Keratinocyte (primary cell): ENCODE measurements at places on chromosomes 6 and 20. TPM values are rescaled to one million over a fixed set of nuclear protein-coding genes. Genes with fewer than 3 reads are reported as not detected.

The MATN4 gene
- polyA plus RNA-seq: 0.08 TPM in 1 of 3 replicates, not detected in the others

The SAMD5 gene
- polyA plus RNA-seq: 0.56 to 1.2 TPM (median 0.79 TPM) in 3 replicates

The ACTL10 gene
- polyA plus RNA-seq: 0.28 to 0.50 TPM (median 0.48 TPM) in 3 replicates

The BTN1A1 gene
- not detected in 3 replicates for polyA plus RNA-seq

The LINC00237 gene
- polyA plus RNA-seq: not detected in 3 replicates

The FAM83B gene
- polyA plus RNA-seq: 19.3 to 30.3 TPM (median 26.5 TPM) in 3 replicates

The SEL1L2 gene
- not detected in 3 replicates for polyA plus RNA-seq

The HTR1E gene
- not detected in 3 replicates for polyA plus RNA-seq

The RING1 gene
- 20.3 to 28.3 TPM (median 23.0 TPM) in 3 replicates for polyA plus RNA-seq

DNA sequence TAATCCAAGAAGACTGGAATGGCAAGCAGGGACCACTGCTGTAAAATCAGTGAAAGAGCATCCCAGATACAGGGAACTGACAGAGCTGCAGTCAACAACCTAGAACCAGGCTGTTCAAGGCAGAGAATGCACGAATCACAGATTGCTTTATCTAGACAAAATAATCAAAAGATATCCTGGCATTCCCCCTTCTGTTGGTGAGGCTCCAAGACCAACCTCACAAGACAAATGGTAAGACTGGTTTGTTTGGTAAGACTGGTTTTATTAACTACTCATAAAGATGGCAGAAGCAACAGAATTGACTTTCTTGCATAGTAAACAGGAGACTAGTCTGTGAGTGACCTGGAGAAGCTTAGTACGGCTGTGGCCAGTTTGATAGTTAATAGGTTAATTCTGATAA is 88.8 kb upstream of the AHI1 start:
- DNase-seq: no peak
- no peak overlapping the region for H3K27ac ChIP-seq
- H3K36me3 ChIP-seq: no peaks in the 10 kb centered on the region
- no peak overlapping the region for H3K4me3 ChIP-seq

DNA sequence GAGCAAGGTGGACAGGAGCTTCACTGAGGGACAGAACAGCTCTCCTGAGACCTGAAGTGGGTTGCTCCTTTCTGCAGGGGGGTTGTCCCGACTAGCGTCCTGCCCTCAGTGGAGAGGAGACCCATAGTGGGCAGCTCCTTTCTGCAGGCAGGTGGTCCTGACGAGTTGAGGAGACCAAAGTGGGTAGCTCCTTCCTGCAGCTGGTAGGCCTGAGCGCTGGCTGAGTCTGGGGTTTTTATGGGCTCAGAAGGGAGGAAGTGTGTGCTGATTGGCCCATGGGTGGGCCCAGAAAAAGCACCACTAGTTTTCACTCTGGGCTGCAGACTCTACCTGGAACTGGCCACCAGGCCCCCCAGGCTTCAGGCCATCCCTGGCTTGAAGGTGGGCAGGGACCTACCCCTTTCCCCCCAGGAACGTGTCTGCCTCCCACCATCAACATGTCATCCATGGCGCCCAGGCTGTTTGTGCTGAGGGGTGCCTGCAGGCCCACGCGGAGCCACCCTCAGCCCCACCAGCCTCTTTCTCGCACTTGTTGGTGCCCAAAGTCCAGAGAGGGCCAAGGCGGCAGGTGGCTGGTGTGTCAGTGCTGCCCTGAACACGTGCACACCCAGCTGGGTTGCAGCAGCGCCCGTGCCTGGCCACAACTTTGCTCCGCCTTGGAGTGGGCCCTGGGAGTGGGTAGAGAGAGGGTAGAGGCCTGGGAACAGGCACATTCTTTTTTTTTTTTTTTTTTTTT is 1.6 kb upstream of the DEK start:
- peaks cover 34% of the 10 kb centered on the region for H3K4me1 ChIP-seq
- H3K27ac ChIP-seq: no peak overlapping the region
- no peaks in the 10 kb centered on the region for H3K36me3 ChIP-seq
- H3K4me3 ChIP-seq: no peak overlapping the region
- no peaks in the 10 kb centered on the region for H3K27me3 ChIP-seq

DNA sequence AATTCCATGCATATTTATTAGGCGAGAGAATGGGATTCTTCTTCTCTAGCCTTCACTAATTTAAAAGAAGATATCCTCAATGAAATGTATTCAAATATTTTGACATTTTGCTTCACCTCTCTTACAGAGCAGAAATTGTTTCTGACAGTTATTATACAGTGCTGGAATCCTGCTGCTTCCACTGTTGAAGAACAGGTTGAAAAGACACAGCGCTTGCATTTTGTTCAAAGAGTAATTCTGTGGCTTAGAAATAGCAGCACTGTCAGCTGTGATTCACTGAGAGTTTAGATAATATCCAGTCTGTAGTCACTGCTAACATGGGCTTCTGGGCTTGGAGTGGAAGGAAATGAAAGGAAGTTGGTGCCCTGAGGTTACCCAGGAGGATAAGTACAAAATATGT is 117.1 kb upstream of the FBXL4 start:
- H3K36me3 ChIP-seq: no peaks in the 10 kb centered on the region
- no peak overlapping the region for H3K4me3 ChIP-seq
- no peak overlapping the region for H3K27ac ChIP-seq
- DNase-seq: no peak
- H3K4me1 ChIP-seq: no peaks in the 10 kb centered on the region

- no peak overlapping the region for H3K27ac ChIP-seq
- peaks cover 15% of the 10 kb centered on the region for H3K4me1 ChIP-seq
- H3K4me3 ChIP-seq: no peak overlapping the region
- no peak for DNase-seq
- no peaks in the 10 kb centered on the region for H3K27me3 ChIP-seq
- H3K36me3 ChIP-seq: no peaks in the 10 kb centered on the region
Observed at GRCh38 chr6:106591111-106591825, 38.0 kb downstream of the RTN4IP1 start.

- H3K4me3 ChIP-seq: no peak overlapping the region
- peak overlapping the region; percentile 67 for H3K27ac ChIP-seq
- H3K36me3 ChIP-seq: peaks cover 7% of the 10 kb centered on the region
- no peaks in the 10 kb centered on the region for H3K27me3 ChIP-seq
Observed at GRCh38 chr6:8085053-8085511, 17.3 kb downstream of the EEF1E1 start.

- H3K4me3 ChIP-seq: no peak overlapping the region
- no peaks in the 10 kb centered on the region for H3K27me3 ChIP-seq
- H3K36me3 ChIP-seq: no peaks in the 10 kb centered on the region
- H3K4me1 ChIP-seq: no peaks in the 10 kb centered on the region
Observed at GRCh38 chr6:150639823-150640331, 40.2 kb downstream of the PLEKHG1 start.

DNA sequence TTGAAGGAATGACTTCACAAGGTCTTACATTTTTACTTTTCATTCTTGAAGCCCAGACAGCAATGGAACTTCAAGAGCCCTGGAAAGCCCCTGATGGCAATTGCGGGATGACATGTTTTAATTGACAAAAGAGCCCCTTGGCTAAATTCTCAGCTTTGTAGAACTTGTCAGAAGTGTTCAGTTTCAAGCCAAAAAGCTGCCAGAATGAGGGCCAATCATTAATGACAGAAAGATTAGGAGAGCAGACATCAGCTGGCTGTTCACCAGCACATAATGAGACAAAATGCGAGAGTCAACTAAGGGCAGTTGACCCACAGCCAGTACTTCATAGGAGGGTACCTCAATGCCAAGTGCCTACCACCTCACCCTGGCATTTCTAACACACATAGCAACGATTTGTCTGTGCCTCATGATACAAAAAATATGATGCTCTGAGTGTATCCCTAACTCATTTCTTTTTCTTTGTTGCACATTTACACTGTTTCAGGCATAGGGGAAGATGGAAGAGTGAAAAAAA is 243.1 kb downstream of the MYLK4 start:
- no peaks in the 10 kb centered on the region for H3K27me3 ChIP-seq
- peaks cover 36% of the 10 kb centered on the region for H3K4me1 ChIP-seq
- H3K36me3 ChIP-seq: no peaks in the 10 kb centered on the region
- no peak overlapping the region for H3K4me3 ChIP-seq

- no peak overlapping the region for H3K4me3 ChIP-seq
- no peaks in the 10 kb centered on the region for H3K27me3 ChIP-seq
- H3K27ac ChIP-seq: no peak overlapping the region
- DNase-seq: no peak
Observed at GRCh38 chr20:25301357-25301920, 53.6 kb downstream of the PYGB start.

GRCh38 chr20:62120990-62121775 is 1.1 kb upstream of the LSM14B start:
- H3K4me3 ChIP-seq: peak overlapping the region; percentile 77
- DNase-seq: no peak
- peaks cover 25% of the 10 kb centered on the region for H3K27me3 ChIP-seq

DNA sequence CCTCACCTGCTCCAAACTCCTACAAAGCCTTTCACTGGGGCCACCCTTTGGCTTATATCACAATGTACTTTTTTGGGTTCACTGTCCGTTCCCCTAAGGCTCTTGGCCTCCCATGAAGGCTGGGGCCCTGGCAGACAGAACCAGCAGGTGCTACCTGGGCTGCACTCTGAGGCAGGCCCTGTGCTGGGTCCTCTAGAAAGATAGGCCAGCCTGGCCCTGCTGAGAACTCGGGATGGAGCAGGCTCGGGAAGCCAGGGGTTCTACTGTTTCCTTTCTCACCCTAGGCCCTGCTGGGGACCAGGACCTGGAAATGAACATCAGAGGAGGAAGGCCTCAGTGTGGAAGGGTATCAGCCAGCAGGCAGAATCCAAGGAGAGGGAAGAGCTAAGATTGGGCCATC is 79.5 kb downstream of the MRPL14 start:
- DNase-seq: no peak
- peaks cover 40% of the 10 kb centered on the region for H3K4me1 ChIP-seq
- H3K36me3 ChIP-seq: no peaks in the 10 kb centered on the region

GRCh38 chr6:47376930-47377329 is 67.2 kb upstream of the TNFRSF21 start:
- H3K4me1 ChIP-seq: no peaks in the 10 kb centered on the region
- no peaks in the 10 kb centered on the region for H3K27me3 ChIP-seq
- H3K36me3 ChIP-seq: no peaks in the 10 kb centered on the region
- H3K27ac ChIP-seq: no peak overlapping the region
- no peak for DNase-seq
- no peak overlapping the region for H3K4me3 ChIP-seq

GRCh38 chr20:40686893-40687292 is 2.1 kb downstream of the MAFB start:
- peaks cover 25% of the 10 kb centered on the region for H3K27me3 ChIP-seq
- H3K4me3 ChIP-seq: peak overlapping the region; percentile 67
- peaks cover 8% of the 10 kb centered on the region for H3K4me1 ChIP-seq
- no peaks in the 10 kb centered on the region for H3K36me3 ChIP-seq
- DNase-seq: no peak

DNA sequence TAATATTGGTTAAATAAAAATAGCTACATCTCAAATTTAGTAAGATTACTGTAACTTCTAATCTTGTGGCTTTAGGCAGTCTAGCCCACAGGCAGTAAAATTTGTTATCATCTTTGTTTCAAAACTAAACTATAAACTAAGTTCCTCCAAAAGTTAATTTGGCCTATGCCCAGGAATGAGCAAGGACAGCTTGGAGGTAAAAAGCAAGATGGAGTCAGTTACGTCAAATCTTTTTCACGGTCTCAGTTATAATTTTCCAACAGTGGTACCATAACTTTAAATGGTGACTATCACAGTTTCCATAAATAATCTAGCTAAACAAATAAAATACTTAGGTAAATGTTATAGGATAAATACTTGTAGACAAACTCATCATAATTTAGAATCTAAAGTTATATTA is 63.0 kb downstream of the AGPAT4 start:
- DNase-seq: no peak
- no peak overlapping the region for H3K4me3 ChIP-seq
- no peaks in the 10 kb centered on the region for H3K36me3 ChIP-seq

DNA sequence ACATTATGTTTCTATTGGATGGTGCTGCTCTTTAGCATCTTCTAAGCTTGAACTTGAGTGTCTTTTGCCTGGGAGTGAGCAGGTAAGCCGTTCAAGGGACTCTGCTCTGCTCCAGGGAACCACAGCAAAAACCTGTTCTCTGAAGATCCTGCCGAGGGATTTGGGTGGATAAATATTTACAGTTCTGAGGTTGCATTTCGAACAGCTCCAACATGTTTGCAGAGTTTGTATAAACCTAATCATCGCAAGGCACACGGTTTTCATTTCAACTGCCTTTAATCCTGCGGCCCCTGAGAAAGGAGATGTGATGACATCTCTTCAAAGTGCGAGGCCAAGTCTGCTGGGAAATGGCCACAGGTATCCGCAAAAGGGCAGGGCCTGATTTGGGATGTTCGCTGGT is 293.4 kb downstream of the TFAP2C start:
- no peak overlapping the region for H3K4me3 ChIP-seq
- no peaks in the 10 kb centered on the region for H3K36me3 ChIP-seq
- no peaks in the 10 kb centered on the region for H3K4me1 ChIP-seq
- H3K27me3 ChIP-seq: peaks cover 38% of the 10 kb centered on the region
- no peak for DNase-seq
- no peak overlapping the region for H3K27ac ChIP-seq

- H3K27me3 ChIP-seq: no peaks in the 10 kb centered on the region
- H3K27ac ChIP-seq: no peak overlapping the region
- H3K4me1 ChIP-seq: no peaks in the 10 kb centered on the region
- no peak for DNase-seq
- H3K36me3 ChIP-seq: no peaks in the 10 kb centered on the region
Observed at GRCh38 chr20:19026121-19026878, 186.1 kb upstream of the SLC24A3 start.

DNA sequence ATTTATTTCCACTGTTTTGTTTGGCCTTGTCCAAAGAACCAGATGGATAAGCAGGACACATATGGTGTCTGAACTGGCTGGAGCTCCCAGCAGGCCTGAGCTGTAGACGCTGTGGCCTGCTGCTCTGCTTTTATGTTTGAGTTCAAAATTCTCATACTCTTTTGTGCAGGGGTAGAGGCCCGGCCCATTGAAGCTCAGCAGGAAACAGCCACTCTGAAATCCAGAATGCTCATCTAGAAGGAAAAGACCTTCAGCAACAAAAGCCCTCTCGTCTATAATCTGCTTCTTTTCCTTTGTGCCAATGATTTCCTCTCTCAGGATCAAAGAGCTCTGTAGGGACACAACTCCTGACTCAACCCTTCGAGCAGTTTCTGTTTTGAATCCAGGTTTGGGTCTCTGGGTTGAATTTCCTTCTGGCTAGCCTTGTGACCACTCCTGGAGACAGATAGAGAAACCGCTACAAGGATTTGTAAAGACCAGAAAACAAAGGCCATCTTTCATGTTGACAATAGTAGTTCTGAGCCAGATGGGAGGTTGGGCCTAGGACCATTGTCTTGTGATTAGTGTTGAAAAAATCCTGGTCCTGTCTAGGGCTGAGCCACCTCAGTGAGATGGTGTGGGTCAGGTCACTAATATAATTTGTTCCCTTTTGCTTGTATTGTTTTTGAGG is 446.7 kb downstream of the BCKDHB start:
- DNase-seq: no peak
- no peaks in the 10 kb centered on the region for H3K36me3 ChIP-seq
- no peaks in the 10 kb centered on the region for H3K27me3 ChIP-seq
- peaks cover 6% of the 10 kb centered on the region for H3K4me1 ChIP-seq
